ENCODE measurements at places on chromosomes 6 and 20.

DNA sequence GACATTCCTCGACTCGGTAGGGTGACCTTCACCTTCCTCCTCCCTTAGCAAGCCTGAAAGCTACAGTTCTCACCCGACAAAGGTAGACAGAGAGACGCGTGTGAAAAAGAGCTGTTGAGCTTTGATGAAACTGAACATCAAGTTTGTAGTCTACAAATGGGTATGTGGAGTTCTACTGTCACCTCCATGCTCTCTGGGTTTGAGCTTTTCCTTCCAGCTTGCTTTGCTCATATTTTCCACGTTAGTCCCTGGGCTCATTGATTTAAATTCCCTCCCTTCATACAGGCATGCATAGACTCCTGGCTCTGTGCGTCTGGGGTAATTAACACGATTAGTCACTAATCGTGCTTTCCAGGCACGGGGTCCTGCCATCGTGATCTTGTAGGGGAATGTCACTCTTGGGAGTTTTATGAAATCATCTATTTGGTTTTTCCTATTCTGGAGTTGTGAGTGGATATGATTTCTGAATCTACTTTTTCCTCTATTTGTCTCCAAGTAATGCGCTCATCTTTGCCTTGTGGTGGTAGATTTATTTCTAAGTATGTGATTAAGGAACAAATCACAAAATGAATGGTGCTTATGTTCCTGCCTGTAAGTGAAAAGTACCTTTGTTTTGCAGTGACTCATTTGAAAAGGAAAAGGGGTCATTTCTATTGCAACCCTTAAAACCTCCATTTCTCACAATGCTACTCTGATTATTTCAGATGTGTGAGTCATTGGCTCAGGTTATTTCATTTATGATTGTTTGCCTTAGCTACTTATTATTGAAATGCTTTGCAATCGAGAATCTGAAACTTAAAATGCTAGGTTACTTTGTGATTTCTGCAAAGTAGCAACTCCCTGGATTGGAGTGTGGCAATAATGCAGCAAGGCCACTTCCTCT lies 154.6 kb downstream of the ZDHHC14 start:
- DNase-seq, result peak; percentile 0

GRCh38 chr6:5333658-5334057 lies 72.3 kb downstream of the FARS2 start:
- no peak for DNase-seq

- peak; percentile 50 for DNase-seq
These were observed 133.2 kb downstream of the MRPL14 start for GRCh38 chr6:43993881-43994523.

DNA sequence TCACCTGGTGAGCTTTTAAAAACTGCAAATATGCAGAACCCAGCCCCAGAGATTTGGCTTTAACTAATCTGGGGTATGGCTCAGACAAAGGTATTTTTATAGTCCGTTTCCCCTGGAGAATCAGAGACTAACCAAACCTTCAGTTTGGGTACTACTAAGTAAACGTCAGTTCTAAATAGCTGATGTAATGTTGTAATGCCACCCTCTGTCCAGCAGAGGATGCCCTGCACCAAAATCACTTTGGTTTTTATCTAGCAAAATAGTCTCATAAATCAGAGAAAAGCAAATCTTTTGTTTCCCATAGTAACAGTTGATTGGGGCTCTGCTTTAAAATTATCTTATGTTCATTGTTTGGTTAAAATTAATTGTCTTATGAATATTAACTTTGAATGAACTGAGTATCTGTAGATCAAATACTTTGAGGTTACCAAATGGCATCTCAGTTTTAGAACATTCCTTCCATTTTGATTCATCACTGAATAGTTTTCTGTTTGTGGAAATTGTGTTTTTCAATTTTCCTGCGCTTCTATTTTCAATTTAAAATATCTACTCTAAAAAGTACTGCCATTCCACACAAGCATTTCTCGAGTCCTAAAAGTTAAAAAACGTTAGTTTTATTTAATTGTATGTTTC lies 278.3 kb upstream of the PLCB4 start:
- DNase-seq, result peak; percentile 65

DNA sequence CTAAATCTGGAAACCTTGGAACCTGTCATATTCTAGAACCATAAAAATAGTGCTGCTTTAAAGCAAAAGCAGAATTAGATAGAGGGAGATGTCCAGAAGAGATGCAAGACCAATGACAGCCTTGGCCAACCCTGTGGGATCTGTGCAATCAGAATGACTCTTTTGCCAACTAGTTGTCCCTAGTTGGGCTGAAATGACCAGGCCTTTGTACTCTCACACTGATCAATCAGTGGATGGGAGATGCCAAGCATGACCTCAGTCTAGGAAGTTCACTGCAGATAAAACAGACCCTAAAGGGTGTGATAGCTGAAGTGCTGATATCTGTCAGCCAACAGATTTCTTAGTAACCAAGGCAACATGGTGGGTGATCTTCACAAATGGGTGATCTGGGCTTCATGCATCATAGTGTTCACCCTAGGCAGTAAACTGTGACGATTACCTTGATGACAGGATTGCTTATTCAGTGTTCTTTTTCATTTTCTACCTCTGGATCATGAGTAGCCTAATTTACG lies 52.1 kb downstream of the BCKDHB start:
- DNase-seq, result no peak

DNA sequence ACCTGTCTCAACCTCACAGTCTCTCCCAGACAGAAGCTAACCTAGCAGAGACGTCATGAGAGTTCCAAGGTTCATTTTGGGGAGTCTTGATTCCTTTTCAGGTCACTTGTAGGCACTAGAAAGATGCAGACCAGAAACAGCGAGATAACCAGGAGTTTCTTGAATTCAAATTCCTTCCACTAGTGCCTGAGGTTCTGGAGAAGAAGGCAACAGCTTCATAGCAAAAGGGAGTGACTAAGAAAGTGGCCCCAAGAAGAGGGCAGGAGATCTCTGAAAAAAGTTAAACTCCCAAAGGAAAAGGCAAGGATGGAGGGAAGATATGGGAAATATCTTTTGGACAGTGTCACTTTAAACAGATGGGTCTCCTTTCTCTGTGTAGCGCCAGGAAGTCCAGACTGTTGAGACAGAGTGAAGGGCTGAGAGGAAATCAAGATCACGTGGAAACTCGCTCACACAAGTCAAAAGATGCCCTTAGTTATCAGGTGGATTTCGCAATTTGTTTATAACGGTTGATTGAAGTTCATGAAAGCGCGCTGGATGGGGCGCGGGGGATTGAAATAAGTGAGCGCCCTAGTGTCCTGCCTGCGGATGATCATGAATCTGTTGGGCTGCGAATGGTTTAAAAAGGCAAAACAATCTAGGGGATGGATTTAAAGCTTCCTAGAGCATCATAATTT lies 4.8 kb upstream of the PRSS16 start:
- no peak for DNase-seq

DNA sequence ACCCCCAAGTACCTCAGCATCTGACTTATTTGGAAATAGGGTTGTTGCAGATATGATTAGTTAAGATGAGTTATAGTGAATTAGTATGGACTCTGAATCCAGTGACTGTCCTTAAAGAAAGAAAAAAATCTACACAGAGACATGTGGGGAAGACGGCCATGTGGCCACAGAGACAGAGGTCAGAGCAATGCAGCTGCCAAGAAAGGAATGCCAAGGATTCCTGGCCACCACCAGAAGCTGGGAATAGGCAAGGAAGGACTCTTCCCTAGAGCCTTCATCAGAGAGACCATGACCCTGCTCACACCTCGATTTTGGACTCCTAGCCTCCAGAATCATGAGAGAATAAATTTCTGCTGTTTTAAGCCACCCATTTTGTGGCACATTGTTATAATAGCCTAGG lies 81.8 kb downstream of the FYN start:
- DNase-seq, result no peak

GRCh38 chr20:52905241-52905994 lies 66.7 kb upstream of the TSHZ2 start:
- peak; percentile 60 for DNase-seq

GRCh38 chr6:13338038-13338437 lies 9.7 kb upstream of the TBC1D7 start:
- DNase-seq, result no peak

DNA sequence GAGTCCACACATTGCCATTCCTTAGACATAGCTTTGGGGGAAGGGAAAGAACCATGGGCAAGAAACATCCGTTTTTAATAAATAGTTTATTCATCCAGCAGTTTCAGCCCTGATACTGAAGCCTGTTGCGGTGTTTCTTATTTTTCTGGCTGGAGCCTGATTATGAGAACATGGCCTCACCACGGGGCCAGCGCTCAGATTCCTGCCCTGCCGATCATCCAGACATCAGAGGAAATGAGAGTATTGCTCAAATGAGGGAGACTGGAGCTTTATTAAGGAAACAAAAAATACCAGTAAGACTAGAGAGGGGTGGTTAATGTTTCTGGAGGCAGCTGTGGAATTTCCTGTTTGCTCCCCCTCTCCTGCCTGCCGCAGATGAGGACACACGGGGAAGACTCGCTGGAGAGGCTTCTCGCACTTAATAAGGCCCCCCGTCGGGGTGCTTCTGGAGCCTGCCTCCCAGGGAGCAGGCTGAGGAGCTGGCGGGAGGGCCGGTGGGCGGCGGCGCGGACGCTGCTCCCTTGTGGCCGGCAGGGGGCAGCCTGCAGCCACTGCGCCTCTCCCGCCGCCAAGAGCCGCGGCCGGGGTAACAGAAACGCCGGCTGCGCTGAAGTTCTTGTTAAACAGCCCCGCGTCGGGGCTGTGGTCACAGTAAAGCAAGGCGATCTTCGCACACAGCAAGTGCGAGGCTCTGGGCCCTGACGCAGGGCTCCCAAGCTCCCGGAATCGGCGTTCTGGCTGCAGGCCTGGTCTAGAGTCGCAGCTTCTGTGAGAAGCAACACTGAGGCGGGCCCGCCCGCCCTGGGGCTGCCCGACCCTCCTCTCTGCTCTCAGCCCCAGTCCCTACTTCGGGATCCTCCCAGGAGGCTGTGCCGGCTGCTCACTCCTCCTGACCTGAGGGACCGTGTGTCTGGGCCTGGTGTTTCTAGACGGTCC lies 17.5 kb downstream of the LEMD2 start:
- DNase-seq, result peak; percentile 95

DNA sequence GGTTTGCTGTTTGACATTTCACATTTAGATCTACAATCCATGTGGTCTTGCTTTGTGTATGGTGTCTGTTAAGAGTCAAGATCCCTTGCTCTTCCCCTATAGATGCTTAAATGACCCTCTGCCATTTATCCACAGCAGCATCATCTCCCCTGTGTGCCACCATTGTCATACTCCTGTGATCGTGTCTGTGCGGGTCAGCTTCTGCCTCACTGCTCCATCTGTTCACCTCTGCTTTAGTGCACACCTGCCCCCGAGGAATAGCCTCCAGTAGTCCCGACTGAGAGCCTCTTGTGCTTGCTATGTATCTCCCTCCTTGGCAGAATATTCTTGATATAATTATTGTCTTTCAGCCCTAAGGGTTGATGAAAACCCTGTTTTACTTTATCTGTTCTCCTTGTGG lies 551.2 kb downstream of the CDH26 start:
- DNase-seq, result no peak

DNA sequence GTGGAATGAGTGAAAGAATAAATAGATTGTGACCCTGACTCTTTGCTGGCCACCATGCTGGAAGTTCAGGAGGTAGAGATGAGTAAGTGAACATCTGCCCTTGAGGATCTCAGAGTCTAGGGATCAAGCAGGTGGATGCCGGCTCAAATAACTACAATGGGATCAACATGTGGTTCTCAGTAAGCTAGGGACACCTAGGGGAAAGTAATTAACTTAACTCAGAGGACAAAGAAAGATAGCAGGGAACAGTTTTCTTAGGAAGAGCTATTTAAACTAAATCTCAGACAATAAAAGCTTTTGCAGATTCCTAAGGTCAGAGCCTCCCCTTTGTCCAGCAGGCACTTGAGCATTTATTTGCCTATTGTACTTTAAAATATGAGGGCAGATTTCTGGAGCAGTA lies 29.1 kb downstream of the SLC13A3 start:
- no peak for DNase-seq

GRCh38 chr6:106546261-106546690 lies 83.0 kb downstream of the RTN4IP1 start:
- no peak for DNase-seq

All from endodermal cell (in vitro differentiated cells).